ENCODE measurements at places on chromosomes 7 and 10. TPM values are rescaled to one million over a fixed set of nuclear protein-coding genes. Genes with fewer than 3 reads are reported as not detected.

Gene GPR146
- total RNA-seq, result 26.6 TPM

DNA sequence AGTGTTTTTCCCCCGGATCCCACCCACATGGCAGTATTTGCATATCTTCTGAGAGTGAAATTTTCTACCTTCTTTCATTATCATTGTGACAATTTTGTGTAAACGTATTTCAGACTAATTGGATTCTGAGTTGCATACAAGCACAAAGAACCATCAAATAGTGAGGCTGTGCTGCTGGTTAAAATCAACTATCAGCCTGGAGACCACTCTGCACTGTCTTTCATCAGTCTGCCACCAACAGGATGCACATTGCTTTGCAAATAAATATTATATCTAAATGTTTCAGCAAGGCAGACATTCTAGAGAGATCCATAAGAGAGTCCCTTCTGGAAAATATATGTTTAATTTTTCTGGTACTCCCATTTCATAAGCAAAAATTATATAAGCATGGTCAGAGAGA, 851.8 kb downstream of the XPNPEP1 start:
- DNase-seq, result no peak

GRCh38 chr10:80617807-80618206, 80.1 kb downstream of the SH2D4B start:
- no peak for DNase-seq

DNA sequence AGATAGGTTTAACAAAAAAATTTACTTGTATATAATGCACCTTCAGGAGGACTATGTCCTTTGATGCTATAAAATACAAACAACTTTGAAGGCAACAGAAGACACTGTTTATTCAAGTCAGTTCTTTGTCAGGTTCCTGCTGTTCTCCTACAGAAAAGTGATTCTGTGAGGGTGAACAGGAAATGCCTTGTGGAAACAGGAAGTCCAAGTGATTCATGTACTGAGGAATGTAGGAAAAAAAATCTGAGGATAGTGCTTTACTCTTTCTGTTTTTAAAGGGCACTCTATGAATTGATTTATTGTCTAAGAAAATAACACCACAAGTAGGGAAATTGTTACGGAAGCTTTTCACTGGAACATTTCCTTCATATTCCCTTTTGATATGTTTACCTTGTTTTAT, 171.9 kb downstream of the HDAC9 start:
- DNase-seq, result no peak

Gene SEMA3A
- total RNA-seq, result 1.5 TPM

DNA sequence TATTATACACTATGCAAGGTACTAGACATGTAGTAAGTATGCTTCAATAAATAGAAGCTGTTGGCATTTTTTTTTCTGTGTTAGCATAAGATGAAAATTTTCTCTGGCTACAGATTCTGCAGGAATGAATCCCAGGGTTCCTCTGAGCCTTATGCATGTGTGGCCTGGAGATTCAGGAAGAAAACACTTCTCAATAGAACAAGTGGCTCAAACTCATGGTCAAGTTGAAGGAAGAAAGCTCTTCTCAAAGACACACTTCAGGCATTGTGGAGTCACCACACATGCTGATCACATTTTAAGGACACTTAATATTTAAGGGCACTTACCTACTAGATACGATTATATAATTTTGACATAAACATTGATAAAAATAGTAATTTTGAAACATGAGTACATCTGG, 19.5 kb downstream of the DNAH11 start:
- no peak for DNase-seq

Gene PDE6C
- not detected for total RNA-seq

Gene CPA4
- total RNA-seq, result not detected

Gene SFXN3
- 8.4 TPM for total RNA-seq

Gene FRMD4A
- 43.4 TPM for total RNA-seq

DNA sequence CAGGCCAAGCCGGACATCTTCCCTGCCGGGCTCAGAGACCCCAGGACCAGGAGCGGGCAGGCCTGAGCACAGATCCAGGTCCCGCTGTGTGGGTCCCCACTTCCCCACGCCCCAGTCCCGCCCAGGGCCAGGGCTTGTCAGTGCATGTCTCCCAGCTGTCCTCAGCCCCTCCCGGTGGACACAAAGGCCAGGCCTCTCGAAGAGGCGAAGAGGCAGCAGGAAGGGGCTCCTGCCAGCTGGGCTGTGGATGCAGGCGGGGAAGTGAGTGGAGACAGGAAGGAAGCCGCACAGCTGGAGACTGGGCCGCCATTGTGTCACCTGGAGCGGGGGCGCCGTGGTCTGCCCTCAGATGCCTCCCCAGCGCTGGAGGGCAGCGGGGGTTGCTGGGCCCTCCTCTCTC, 4.8 kb downstream of the GRIFIN start:
- peak; percentile 77 for DNase-seq

All from heart right ventricle (tissue), 16 donors.